ENCODE measurements at places on chromosomes 13 and 19.

DNA sequence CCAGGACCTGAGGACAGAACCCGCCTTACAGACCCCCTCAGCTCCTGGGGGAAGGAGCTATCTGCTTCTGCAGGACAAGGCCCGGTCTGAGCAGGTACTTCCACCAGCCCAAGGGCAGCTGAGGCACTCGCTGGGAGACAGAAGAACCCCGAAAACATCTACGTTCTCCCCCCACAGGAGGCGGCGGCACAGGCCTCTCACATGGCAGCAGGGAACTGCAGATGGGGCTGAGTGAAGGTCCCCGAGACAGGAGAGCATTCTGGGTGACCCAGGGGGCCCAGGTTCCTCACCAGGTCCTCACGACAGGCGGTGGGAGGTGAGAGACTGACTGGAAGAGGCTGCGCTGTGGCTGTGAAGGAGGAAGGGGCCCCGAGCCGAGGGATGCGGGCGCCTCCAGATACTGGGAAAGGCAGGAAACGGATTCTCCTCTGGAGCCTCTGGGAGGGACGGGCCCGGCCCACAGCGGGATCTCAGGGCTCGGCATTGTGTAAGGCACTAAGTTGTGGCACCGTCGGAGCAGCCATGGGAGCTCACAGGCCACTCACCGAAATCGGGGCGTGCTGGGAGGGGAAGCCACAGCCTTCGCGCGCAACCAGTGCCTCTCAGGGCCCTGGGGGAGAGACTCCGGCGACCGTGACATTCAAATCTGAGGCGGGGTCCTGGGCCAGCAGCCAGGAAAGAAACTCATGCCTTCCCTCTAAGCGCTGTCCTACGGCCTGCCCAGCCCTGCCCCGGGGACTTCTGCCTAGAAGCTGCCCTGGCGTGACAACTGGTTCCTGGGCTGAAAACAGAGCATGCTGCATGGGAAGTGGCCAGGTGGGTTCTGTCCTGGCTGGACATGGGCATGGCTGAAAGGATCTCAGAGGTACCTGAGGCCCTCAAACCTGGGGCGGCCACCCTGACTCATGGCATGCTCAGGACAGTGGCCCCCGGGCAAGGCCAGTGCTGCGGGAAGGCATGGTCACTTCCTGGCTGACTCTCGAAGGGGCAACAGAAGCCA is 14.0 kb downstream of the RPL36 start:
- DNase-seq: no peak

GRCh38 chr13:83470133-83470797 is 412.0 kb downstream of the SLITRK1 start:
- no peak for DNase-seq

GRCh38 chr13:73254827-73255226 is 196.0 kb downstream of the KLF5 start:
- no peak for DNase-seq

GRCh38 chr19:1668048-1668485 is 15.7 kb upstream of the TCF3 start:
- DNase-seq: no peak

GRCh38 chr13:72139192-72139591 is 272.2 kb upstream of the DACH1 start:
- no peak for DNase-seq

DNA sequence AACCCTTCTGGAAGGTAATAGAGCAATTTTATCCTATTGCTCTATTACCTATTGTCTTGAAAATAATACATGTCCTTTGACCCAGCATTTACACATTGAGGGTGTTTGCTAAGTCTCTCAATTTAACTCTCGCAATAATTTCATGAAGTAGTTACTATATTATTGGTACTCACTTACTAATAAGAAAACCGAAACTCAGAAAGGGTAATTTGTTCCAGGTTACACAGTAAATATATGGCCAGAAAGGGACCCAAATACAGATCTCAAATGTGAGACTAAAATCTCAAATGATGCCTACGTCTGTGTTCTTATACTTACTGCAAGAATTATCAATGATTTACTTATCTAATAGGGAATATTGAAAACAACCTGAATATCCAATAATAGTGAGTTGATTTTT is 29.7 kb upstream of the FAM216B start:
- DNase-seq: no peak

DNA sequence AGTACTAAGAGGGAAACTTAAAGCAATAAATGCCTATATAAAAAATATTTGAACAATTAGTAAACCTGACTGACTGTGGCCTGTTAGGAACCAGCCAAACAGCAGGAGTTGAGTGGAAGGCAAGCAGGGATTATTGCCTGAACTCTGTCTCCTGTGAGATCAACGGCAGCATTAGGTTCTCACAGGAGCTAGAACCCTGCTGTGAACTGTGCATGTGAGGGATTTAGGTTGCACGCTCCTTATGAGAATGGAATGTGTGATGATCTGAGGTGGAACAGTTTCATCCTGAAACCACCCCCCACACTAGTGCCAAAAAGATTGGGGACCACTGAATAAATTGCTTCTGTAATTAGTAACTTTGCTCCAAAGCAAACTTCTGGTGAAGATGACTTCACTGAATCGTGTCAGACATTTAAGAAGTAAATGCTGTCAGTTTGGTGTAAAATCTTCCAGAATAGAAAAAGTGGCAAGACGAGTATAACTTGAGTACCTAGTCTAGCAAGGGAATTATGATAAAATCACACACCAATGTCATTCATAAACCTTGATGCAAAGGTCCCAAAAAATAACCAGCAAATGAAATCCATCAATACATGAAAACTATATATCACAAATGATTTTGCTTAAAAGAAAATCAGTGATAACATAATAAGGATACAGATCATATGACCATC is 53.8 kb downstream of the SLC6A16 start:
- DNase-seq: no peak

GRCh38 chr13:30394751-30395191 is 27.5 kb upstream of the UBE2L5 start:
- DNase-seq: no peak

GRCh38 chr13:101942038-101942437 is 459.8 kb downstream of the FGF14 start:
- DNase-seq: no peak

- DNase-seq: no peak
Observed at GRCh38 chr13:76889254-76889653, 3.0 kb upstream of the KCTD12 start.
